D721Med (cell line): ENCODE measurements at places on chromosomes 12 and 14.
A peak's percentile ranks its signal among the peaks of the same experiment; 100 is the strongest.

GRCh38 chr12:46678426-46678825 lies 147.4 kb downstream of the SLC38A4 start:
- DNase-seq: no peak

- DNase-seq: no peak
Observed at GRCh38 chr12:108043750-108044533, 85.1 kb upstream of the WSCD2 start.

DNA sequence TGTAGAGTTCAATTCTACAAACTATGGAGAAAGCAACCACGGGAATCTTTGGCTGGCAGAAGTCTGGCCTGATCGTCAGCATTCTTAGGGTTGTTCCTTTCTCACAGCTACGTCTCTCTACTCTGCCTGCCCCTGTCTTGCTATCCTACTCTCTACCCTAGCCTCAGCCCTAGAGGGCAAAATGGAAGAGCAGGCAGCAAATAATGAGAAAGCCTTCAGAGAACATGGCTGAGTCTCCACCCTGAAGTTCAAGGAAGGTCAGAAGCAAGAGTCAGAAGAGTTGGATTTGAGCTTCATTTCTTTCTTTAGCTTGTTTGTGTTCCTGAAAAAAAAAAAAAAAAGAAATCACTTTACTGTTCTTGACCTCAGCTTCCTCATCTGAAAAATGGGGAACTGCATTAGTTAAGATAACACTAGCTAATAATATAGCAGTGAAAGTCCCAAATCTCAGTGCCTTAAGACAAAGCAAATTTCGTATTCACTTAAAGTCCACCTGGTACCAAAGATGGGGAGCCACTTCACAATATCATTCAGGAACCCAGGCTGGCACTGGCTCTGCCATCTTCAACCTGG lies 50.2 kb upstream of the CCND2 start:
- DNase-seq: no peak

- DNase-seq: no peak
Observed at GRCh38 chr14:42854061-42854460, 1247.4 kb downstream of the LRFN5 start.

DNA sequence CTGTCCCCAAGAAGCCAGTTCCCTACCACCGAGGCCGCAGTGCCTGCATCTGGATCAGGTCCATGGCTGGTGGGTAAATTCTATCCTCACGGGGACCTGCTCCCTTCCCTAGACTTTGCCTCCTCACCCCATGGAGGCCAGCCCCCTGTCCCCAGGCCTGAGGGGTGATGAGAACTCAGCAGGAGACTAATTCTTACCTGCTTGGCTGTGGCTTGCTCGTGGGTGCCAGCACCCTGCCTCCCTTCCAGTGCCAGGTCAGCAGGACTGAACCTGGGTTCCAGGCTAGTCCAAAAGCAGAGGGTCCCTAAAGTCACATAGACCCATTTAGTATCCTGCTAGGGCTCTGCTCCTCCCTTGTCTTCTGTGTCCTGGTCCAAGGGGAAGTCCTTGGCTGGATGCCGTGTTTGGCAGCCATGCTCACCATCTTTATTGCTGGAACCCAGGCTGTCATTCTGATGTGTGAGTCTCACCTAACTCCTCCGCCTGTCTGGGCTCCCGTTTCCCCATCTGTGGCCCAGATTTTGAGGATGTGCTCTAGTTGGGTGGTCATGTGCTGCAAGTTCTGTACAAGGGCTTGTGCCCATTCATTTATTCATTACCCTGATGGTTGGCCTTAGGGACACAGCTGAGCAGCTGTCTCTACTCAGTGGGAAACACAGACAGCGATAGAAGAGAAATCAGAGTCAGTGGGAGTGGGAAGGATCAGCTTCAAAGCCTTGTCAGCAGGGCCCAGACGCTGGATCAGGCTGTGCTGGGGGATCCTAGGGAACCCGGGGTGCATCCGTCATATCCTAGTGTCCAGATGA lies 949 bp downstream of the PLBD2 start:
- no peak for DNase-seq

DNA sequence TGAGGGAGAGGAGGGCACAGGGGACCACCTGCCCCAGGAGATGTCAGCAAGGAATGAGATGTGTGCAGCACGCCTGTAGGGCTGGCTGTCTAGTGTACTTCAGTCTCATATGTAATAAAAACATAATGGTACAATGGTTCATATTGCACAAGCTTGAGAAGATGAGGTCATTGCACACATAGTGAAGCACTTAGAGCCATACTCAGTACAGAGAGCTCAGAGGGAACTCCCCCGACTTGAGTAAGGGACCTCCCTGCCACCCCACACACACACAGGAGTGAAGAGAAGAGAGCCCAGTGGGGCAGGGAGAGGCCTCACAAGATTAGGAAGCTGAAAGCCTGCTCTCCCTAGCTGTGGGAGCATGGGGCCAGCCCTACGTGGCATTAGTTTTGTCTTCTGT lies 61.5 kb downstream of the SLC6A12 start:
- no peak for DNase-seq

DNA sequence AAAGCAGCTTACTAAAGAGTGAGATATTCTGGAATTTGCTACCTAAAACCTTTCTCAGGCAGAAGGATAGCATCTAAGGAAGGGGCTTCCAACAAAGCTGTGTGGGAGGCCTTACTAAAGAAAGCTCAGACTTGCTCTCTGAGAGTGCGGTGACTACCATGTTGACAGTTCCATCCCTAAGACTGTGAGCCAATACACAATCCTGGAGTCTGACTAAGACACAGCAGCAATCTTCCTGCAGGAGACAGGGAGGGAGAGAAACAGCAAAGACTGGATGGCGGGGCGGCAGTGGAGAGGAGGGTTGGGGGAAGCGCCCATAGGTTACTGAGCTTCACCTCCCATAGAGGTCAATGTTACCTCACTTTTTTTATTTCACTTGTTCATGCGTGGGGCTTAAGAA lies 70.9 kb downstream of the KITLG start:
- DNase-seq: no peak

DNA sequence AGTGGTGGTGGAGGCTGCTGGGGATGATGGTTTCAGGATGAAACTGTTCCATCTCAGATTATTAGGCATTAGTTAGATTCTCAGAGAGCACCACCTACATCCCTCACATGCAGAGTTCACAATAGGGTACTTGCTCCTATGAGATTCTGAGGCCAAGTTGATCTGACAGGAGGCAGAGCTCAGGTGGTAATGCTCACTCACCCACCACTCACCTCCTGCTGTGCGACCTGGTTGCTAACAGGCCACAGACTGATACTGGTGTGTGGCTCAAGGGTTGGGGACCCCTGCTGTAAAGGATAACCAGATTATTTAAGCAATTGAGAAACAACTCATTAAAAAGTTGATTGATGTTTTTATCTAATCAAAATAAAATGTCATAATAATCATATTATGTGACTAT lies 248.5 kb downstream of the RERGL start:
- DNase-seq: no peak

DNA sequence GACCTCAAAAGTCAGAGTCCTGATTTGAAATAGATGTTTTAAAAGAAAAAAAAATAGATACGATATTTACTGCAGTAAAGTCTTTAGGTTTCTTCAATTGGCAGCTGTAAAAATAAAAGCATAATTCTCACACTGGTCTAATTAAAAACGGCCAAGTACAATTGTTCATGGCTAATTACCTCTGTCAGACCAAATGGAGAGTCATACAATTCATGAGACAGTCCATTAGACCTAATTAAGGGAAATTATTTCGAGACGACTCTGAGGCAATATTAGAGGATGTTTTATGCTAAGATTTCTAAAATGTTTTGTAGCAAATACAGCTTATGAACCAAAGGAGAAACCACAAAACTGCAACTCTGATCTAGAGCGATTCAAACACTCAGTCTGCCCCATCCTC lies 131.3 kb downstream of the PHLDA1 start:
- no peak for DNase-seq

DNA sequence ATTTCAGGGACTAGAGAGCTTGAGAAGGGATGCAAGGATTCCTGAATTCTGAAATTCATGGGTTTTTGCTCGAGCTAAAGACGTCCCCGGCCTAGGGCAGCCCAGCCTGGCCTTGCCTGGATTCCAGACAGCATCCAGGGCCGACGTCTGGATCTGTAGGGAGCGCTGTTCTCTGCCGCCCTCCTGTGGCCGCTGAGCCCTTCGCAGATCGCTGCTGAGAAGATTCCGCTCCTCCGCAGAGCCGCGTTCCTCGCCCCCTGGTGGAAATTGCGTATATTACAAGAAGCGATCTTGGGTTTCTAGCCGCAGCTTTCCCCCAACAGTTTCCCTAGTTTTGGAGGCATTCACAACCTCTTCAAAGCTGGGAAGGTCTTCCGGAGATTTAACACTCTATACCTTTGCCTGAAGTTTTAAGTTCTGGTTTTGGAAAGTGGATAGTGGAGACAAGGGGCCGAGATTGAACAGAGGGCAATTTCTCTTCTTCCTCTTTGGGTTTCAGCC lies 5.1 kb downstream of the CISTR start:
- peak; percentile 79 for DNase-seq

DNA sequence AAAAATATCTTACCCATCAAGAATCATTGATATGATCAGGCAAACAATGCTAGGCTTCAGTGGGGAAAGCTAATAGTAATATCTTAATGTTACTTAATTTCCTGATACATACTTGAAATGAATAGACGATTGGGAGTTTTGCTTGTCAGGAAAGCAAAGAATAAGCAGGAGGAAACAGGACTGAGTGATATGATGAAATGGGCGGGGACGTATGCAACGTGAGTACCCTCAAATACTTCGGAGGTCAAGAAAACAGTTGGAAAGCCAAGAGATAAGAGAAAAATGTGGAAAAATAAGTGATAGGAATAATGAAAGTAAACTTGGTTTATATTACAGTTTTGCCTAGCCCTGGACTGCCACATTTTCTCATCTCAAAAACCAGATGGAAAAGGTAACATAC lies 49.2 kb downstream of the METTL25 start:
- no peak for DNase-seq
